ENCODE measurements at places on chromosomes 6 and 20.

DNA sequence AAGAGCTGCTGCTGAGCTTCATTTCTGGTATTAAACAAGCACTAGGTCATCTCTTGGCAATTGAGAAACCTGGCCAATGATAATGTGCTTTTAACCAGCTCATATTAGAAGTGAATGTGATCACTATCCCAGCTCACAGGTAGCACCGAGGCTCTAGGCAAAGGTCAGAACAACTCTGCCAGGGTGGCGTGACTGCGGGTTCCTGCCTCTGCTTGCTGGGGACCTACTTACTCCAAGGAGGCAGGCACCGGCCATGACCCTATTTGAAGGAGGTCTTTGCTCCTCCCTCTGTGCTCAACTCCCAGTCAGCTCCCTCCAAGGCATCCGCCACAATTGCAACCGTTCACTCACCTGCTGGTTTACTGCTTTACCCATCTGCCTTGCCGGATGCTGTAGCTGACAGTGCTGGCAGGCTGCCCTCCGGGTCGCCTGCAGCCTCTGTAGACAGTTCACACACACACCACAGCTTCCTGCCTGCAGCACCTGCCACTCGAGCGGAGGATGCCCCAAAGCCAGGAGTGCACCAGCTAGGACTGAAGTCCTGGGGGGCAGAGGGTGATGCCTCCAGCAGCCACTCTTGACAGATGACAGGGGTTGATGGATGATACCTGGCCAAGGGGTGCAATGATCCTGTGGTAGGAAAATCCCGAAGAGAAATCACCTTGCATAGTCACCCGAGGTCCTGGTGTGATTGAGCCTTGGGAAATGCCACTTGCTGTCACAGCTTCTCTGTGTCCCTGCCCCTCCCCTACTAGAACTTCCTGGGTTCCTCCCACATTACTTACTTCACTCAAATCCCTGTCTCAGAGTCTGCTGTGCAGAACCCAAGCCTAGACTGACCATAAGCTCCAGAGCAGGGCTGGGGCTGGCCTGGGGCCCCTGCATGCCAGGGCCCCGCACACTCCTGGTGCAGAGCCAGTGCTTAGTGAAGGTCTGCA, 8.8 kb upstream of the VSX1 start:
- no peak for DNase-seq

- DNase-seq: no peak
These were observed 55.2 kb upstream of the RNF24 start for GRCh38 chr20:4070323-4071177.

DNA sequence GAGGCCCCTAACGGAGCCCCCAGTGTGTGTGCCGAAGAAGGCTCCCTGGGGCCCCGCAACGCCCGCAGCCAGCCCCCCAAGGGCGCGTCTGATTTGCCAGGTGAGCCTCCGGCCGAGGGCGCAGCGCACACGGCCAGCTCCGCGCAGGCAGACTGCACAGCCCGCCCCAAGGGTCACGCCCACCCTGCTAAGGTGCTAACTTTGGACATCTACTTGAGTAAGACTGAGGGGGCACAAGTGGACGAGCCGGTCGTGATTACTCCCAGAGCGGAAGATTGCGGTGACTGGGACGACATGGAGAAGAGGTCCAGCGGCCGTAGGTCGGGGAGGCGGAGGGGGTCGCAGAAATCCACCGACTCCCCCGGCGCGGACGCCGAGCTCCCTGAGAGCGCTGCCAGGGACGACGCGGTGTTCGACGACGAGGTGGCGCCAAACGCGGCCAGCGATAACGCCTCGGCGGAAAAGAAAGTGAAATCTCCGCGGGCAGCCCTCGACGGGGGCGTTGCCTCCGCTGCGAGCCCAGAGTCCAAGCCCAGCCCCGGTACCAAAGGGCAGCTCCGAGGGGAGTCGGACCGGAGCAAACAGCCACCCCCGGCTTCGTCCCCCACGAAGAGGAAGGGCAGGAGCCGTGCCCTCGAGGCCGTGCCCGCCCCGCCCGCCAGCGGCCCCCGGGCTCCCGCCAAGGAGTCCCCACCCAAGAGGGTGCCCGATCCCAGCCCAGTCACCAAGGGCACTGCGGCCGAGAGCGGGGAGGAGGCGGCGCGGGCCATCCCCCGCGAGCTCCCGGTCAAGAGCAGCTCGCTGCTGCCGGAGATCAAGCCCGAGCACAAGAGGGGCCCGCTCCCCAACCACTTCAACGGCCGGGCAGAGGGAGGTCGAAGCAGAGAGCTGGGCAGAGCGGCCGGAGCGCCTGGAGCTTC, 117.0 kb downstream of the RTN4IP1 start:
- DNase-seq: peak; percentile 25

DNA sequence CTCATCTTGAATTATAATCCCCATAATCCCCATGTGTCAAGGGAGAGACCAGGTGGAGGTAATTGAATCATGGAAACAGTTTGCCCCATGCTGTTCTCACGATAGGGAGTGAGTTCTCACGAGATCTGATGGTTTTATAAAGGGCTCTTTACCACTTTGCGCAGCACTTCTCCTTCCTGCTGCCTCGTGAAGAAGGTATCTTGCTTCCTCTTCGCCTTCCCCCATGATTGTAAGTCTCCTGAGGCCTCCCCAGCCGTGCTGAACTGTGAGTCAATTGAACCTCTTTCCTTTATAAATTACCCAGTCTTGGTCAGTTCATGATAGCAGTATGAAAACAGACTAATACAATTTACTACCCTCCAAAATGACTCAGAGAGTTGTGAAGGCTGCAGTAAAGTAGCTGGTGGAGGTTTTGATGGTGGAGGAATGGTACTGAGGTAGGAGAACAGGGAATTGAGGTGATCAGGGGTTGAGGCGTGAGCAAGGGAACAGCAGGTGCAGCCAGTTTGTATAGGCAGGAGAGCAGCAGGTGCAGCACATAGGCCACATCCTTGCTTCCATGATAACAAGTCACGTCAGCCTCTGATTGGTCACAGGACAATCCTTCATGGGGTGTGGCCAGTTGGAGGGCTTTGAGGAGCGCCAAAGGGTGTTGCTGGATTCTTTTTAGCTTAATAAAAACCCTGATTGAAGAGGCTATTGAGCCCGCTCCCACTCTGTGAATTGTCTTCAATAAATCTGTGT, 150.0 kb downstream of the CDC5L start:
- DNase-seq: no peak

GRCh38 chr6:162363757-162364156, 363.8 kb downstream of the PRKN start:
- DNase-seq: no peak

GRCh38 chr6:41735427-41736185, at the start of gene TFEB:
Gene TFEB (minus strand): TSS chr6:41735608. CDS start chr6:41691213, 44,395 bp downstream.
- peak; percentile 86 for DNase-seq

GRCh38 chr6:85421972-85422371, 27.9 kb upstream of the NT5E start:
- no peak for DNase-seq

DNA sequence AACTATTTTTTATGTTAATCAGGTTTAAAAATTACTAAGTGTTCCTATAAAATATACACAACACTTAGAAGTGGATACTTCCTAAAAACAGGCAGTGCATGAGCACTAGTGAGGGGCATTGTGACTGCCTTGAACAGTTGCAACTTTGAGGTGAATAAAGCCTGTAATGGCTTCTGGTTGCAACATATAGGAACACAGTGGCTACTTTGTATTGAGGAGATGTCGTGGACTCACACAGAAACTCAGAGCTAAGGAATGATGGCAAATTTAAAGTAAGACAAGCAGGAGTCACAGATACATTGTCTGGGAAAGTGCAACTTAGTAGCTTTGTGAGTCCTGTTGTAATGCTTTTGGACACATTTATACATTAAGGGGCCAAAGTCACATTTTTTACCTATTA, 861 bp upstream of the HLA-A start:
- no peak for DNase-seq

GRCh38 chr6:126127659-126128058, 141.3 kb downstream of the TRMT11 start:
- DNase-seq: no peak

DNA sequence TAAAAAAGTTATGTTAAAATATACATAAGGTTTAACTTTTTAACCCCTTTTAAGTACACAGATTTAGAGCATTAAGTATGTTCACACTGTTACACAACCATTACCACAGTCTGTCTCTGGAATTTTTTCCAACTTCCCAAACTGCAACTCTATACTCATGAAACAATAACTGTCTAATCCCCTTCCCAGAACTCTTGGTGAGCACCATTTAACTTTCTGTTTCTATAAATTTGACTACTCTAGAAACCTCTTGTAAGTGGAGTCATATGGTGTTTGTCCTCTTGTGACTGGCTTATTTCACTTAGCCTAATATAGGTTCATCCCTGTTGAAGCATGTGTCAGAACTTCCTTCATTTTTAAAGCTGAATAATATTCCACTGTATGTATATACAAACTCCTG, 98.1 kb downstream of the MAP3K7 start:
- no peak for DNase-seq

- DNase-seq: no peak
These were observed 95.4 kb downstream of the OGFRL1 start for GRCh38 chr6:71383901-71384489.

- DNase-seq: no peak
These were observed 189.0 kb downstream of the UST start for GRCh38 chr6:148935705-148936435.

DNA sequence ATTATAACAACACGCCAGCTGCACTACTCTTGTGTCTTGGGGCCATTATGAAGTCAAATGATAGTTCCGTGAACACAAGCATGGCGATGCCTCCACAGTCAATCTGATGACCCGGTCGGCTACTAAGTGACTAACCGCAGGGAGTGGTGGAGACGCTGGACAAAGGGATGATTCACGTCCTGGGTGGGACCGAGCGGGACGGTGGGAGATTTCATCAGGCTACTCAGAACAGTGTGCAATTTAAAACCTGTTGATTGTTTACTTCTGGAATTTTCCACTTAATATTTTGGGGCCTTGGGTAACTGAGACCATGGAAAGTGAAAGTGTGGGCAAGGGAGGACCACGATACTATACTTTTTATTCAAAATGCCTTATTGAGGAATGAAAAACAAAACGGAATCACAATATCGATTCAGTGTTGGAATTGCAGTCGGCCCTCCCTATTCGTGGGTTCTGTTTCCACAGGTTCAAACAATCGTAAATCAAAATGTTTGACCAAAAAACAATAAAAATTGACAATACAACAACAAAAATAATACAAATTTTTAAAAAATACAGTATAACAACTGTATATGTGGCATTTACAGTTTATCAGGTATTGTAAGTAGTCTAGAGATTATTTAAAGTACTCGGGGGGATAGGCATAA, 66.5 kb downstream of the MYLK4 start:
- no peak for DNase-seq

Data from activated naive CD4-positive, alpha-beta T cell (primary cell).